ENCODE measurements at places on chromosomes 1 and 21.

DNA sequence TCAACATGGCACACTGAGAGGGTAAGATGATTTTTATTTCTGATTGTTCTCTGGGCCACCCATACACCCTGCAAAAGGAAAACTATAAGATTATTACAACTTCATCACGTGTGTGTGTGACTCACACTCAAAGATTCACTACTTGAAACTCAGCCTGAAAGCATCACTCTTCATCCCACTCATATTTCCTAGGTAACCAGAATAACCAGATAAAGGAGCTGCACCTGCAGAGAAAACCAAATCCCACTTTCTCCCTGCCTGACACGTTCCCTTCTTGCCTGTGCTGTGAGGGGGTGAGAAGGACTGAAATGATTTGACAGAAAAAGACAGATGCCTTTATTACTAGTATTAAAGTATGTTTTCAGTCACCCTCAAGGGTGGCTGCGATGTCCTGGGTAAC lies 131.6 kb downstream of the TGFBR3 start:
- DNase-seq = no peak

GRCh38 chr21:34582506-34583150 lies 32.3 kb downstream of the RCAN1 start:
- no peak for DNase-seq

GRCh38 chr1:20829531-20829930 lies 42.4 kb upstream of the HP1BP3 start:
- no peak for DNase-seq

GRCh38 chr21:43916691-43917514 lies 51.9 kb downstream of the AGPAT3 start:
- DNase-seq = no peak

DNA sequence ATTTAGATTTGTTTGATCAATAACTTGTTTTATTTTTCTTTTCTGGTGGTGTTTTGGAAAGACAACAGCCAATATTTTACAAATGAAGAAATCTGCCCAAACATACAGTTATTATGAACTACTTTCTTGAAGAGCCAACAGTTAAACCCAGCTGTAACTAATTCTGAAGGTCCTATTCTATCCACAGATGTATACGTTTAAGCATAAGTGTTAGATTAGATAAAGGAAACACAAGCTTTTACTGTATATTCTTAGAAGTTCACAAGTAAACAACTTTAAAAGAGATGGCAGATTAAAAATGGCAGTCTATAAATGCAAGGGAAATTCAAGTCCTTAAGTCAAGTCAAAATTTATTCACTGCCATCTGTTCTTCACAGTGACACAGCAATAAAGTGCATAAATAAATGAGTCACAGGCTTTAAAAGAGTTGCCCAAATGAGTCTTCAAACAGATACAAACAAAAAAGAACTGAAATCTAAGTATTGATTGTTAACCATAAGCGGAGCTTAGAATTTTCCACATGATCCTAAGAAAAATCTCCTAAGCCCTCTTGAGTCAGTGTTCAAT lies 49.9 kb upstream of the KCNH1 start:
- DNase-seq = no peak

DNA sequence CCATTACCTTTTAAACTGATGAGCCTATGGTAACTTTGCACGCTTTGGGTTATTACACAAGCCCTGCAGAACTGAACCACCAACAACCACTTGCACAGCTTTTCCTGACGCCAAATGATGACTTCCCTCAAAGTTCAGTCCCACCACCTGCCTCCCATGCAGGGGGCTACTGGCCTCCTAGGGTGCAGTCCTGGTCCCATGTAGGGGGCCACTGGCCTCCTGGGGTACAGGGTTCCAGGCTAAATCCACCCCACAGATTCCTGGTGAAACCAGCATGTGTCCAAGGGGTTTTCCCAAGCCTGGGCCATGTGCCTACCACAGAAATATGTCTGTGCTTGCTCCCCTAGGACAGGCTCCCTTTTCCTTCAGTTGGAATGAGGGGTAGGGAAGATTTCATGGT lies 73.4 kb upstream of the ZNF678 start:
- no peak for DNase-seq

DNA sequence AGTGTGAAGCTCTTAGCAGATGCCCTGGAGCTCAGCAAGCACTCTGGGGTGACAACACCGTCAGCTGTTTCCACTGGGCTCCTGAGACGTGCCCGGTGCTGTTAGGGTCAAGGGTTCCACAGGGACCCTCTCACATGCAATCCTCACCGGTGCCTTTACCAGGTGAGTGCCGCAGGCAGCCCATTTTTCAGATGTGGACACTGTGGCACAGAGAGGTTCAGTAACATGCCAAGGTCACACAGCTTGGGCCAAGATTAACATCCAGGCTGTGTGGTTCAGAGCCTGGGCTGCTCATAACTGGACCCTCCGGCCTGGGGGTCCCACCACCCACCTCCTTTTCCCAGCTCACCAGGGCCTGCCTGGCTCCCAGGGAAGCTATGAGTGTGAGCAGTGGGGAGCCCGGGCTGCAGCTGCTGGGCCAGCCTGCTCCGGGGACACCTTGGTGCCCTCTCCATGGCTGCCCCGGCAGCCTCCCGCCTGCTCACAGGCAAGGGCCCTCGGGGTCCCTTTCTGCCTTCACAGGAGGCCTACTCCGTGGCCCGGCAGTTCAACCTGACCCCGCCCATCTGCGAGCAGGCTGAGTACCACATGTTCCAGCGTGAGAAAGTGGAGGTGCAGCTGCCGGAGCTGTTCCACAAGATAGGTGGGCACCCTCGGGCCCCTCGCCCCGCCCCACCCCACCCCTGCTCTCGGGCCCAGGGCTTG lies 49.3 kb downstream of the KCNAB2 start:
- no peak for DNase-seq

GRCh38 chr1:16418823-16419425 lies 18.3 kb downstream of the SPATA21 start:
- DNase-seq = no peak

- no peak for DNase-seq
These were observed 1.7 kb upstream of the JUN start for GRCh38 chr1:58785442-58786058.

GRCh38 chr21:21898801-21899200 lies 900.6 kb downstream of the NCAM2 start:
- no peak for DNase-seq

- DNase-seq = no peak
These were observed 10.0 kb downstream of the NCF2 start for GRCh38 chr1:183580281-183580682.

DNA sequence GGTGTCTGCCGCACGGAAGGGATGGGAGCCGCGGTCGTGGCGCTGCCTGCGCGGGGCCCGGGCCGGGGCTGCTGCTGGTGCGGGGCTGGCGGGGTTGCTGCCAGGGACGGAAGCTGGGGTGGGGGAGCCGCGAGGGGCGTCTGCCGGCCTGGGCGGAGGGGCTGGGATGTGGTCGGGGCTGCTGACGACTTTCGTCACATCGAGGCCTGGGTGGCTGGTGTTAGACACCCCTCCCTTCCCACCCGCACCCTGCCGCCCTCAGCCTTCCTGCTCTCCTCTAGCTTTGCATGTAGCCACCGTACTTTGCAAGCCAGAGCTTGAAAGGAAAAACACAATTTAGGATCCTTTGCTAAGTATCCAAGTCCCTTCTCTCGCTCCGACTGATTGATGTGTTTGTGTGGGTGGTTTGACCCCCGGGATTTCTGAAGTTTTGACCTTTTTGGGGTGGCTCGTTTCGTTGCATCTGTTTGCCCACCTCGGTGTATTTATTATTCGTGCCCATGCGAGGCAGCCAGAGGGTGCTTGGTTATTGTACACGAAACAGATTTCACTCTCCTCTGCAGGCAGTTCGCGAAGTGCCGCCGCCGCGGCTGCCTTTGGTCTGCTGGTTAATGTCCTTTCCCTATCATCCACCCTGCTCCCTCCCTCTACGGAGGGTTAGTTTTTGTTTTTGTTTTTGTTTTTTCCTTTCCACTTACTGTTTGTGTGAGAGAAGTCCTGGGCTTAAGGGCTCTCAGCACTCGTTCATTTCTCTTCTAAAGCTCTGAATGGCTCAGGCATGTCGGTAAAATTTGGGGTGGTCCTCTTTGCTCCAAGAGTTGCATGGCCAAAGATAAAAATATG lies 868 bp downstream of the C1orf21 start:
- DNase-seq = peak; percentile 64

DNA sequence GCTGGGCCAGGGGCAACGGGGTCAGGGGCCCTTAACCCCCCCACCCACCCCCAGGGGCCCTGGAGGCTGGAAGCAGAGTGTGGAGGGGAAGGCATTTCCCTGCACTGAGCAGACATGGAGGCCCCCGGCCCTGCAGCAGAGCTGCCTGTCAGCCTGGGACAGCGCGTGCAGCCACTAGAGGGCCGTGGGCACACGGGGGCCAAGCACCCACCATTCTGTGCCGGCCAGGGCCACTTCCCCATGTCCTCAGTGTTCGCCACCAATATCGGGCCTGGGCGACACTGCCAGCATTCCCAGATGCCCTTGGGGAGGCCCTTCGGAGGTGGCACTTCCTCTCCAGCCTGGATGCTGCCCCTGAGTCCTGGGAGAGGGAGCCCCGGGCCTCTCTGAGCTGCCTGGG lies 23.2 kb upstream of the ARHGEF16 start:
- DNase-seq = no peak

DNA sequence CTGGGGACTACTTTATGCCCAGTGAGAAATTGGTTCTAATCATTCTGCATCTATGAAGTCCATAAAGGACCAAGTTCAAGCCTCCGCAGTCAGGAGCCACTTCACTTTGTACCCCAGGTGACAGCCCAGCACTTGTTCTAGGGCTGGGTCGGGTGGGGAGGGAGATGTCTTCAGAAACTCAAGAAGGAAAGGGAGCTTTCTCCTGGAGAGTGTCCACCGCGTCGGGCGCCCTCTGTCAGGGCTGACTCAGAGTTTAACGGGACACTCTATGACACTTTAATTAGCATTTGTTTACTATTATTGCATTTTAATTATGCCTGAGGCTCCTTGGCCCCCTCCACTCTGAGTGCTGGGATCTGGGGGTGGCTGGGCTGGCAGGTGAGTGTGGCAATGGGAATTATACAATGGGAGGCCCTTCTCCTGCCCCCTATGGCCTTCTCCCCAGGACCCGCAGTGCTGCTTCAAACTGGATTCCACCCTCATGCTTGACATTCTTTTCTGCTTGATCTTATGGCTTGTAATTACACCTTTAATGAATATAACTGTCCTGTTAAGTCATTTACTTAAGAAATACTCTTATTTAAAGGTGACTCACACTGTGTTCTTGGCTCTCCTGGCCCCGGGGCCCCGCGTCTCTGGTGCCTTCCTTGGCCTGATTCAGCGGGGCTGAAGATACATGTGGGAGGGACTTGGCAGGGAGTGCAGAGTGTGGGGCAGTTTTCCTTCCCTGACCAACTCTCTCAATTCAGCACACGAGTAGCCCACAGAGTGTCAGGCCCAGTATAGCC lies 136.6 kb downstream of the PLXNA2 start:
- no peak for DNase-seq

GRCh38 chr21:43345746-43346409 lies 81.1 kb downstream of the SIK1 start:
- no peak for DNase-seq

DNA sequence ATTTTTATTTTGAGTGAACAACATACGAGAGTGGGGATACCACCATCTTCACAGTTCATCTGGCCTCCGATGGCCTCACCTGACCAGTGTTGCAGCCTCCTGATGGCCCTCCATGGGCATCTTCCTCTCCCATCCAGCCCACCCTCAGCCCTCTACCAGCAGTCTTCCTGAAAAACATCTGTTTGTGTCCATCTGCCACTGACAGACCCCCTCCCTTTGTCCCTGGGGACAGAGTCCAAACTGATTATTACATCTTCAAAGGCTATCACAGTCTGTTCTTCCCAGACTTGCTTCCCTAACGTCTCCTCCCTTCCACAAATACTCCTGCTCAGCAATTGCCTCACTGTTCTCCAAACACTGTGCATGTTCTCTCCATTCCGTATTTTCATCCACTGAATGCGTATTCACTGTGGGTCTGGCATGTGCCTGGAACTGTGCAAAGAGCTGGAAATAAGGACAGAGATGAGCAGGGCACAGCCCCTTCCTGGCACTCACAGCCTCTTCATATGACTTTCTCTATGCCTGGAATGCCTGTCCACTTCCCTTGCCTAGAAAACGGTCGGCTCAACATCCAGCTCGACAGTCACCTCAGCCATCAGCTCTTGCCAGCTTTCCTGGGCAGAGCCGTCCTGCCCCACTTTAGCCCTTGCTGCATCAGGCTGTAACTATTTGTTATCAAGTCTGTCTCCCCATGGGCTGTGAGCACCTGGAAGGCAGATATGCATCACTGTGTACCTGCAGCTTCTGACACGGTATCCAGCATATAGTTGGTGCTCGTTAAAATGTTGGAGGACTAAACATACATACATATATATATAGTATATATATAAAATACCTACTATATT lies 8.3 kb upstream of the ATF3 start:
- no peak for DNase-seq

GRCh38 chr1:151060007-151060656 lies at the start of gene MLLT11:
Gene MLLT11 (plus strand): TSS chr1:151060397. CDS start chr1:151067225, 6,828 bp downstream.
- peak; percentile 56 for DNase-seq

DNA sequence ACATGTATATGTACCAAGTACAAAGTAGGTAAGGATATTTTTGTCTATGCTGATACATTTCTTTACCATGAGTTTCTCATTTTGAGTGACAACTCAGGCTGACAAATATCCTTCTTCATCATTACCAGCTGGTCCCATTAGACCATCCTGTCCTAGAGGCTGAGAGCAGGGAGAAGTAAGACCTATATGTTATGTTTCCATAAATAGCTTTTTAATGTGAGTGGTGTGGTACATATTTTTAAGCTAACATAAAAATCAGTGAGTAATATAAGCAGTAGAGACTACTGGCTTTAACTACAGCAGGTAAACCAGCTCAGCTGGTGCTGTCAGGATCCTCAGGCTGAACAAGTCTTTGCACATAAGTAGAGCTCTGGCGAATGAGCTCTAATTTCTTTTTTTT lies 62.4 kb downstream of the CLEC20A start:
- no peak for DNase-seq

DNA sequence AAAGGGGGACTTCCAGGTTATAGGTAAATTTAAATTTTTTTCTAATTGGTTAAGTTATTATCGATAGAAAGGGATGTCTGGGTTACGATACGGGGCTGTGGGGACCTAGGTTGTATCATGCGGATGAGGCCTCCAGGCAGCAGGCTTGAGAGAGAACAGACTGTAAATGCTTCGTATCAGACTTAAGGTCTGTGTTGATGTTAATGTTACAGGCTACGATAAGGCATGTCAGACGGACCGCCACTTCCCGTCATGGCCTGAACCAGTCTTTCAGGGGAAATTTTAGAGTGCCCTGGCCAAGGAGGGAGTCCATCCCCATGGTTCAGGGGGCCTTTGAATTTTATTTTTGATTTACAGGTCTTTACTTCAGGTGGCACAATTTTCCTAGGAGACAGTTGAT lies 16.7 kb downstream of the ABCG1 start:
- DNase-seq = no peak

GRCh38 chr21:14383596-14384180 lies 742 bp upstream of the HSPA13 start:
- DNase-seq = no peak

- DNase-seq = no peak
These were observed 87.9 kb downstream of the PTPRU start for GRCh38 chr1:29324202-29324601.

GRCh38 chr1:24936684-24937083 lies 6.6 kb upstream of the RUNX3 start:
- no peak for DNase-seq
